ENCODE measurements at places on chromosomes 7 and 10.

- no peak for DNase-seq
Observed at GRCh38 chr7:158371856-158372255, 215.8 kb downstream of the PTPRN2 start.

DNA sequence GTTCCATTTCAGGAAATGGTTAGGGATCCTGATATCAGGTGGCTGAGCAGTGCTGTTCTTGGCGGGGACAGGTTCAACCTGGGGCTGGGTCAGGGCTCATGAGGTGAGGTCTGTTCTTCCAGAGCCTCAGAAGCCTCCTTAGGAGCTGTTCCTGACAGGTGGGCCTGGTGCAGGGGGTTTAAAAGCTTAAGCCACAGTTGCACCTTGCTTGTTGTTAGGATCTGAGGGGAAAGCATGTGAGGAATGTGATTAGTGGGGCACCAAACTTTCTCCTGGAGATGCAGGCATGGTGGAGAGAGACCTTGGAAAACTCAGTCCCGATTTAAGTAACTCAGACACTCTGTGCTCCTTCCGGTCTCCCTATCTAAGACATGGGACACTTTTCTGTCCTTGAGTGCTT is 18.7 kb upstream of the CRHR2 start:
- DNase-seq = no peak

DNA sequence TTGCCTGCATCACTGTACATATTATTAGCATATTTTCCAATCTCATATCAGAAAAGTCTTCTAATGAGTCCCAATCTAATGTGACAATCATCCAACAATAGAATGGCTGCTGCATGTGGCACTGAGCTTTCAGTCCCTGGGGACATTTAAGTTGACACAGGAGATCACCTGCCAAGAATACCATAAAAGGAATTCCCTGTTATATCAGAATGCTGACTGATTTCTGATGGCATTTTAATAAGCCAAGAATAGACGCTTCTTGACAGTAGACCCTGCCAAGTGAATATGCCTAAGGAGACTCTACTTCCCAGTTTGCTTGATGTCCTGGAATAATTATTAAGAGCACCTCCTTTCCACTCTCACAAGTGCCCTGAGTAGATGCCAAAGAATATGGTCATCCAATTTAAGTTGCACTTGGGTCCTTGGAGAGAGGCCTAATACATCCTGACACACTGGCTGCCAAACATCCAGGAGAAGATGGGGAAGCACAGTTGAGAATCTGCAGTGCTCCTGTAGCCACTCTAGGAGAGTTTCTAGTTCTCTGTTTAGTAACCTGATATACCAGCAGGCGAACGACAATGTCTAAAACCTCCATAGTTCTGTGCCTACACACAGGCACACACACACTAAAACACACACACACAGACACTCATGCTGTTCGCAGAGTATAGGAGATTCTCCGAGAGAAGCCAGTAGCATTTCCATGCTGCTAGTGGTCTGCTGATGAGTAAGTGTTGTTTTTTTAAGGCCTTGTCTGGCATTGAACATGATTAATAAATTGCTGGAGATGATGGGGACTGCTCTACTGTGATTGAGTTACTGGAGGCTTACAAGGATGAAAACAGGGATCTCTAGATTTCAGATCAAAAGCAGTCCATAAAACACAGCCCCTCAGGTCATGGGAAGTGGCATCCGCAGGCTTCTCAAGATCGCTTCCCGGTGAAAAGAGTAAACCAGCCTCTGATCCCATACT is 369.6 kb downstream of the KCNMA1 start:
- DNase-seq = peak; percentile 78

DNA sequence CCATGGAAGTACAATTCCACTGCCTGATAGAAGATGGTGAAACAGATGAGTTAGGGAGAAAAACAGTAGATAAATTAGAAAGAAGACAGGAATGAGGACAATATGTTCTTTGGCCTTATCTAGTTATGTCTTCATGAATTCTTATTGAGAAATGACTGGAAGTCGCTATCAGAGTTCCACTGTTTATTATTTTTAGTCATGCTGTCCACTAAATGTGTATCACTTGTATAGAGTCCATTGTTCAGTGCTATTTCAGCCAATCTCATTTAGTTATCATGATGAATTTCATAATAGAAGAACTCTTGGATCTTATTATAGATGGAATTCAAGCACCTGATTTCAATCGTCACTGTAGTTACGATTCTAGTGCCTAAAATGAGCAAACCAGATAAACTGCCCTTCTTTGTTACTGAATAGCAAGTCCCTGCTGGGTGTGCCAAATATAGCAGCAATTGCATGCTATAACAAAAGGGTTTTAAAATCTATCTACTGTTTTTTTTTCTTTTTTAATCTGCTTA is 177.7 kb upstream of the COL1A2 start:
- no peak for DNase-seq

DNA sequence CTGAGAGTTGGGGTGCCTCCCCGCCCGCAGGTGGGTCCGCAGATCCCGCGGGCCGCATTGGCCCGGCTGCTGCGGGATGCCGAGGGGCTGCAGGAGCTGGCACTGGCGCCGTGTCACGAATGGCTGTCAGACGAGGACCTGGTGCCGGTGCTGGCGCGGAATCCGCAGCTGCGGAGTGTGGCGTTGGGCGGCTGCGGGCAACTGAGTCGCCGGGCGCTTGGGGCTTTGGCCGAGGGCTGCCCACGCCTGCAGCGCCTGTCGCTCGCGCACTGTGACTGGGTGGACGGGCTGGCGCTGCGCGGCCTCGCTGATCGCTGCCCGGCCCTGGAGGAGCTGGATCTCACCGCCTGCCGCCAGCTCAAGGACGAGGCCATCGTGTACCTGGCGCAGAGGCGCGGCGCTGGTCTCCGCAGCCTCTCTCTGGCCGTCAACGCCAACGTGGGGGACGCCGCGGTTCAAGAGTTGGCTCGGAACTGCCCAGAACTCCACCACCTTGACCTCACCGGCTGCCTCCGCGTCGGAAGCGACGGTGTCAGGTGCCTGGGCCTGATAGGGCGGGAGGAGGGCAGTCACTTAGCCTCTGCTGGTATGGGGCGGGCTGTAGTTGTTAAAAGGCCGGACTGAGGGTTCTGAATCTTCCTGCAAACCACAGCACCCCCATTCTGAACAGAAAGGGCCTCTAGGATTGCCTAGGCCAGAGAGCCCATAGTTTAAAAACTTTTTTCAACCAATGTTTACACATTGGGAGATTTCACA is 1.3 kb downstream of the FBXL15 start:
- DNase-seq = no peak

DNA sequence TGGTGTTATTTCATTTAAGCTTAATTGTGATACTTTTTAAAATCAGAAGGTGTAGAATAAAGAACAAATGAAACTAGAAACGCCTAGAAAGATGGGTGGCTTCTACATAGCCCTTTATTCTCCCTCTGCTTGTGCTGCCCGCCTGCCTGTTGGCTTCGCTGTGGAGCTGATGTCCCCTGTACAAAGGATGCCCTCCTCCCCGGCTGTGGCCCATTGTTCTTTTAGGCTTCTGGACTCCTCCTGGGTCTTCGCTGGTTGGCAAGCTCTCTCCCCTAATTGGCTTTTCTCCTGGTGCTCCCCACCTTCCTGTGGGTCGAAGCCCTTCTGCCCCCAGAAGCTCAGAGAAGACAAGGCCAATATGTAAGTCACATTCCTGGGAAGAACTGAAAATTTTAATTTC is 98.2 kb downstream of the FANK1 start:
- no peak for DNase-seq

- no peak for DNase-seq
Observed at GRCh38 chr10:111455776-111456426, 379.1 kb downstream of the ADRA2A start.

GRCh38 chr7:130278860-130279259 is 12.2 kb downstream of the CPA2 start:
- DNase-seq = peak; percentile 94

DNA sequence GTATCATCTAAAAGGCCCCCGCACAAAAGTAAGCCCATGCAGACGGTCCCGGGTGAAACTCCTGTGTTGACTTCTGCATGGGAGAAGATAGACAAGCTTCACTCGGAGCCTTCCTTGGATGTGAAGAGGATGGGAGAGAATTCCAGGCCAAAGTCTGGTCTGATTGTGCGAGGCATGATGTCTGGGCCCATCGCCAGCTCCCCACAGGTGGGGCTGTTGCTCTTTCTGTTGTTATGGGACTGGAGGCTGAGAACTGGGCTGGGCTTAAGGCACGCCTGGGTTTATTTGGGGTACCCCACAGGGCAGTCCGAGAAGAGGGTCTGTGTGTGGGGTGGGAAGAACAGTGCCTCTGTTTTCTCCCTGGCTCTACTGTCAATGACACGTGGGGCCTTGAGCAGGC is 14.6 kb downstream of the MINDY4 start:
- DNase-seq = no peak

DNA sequence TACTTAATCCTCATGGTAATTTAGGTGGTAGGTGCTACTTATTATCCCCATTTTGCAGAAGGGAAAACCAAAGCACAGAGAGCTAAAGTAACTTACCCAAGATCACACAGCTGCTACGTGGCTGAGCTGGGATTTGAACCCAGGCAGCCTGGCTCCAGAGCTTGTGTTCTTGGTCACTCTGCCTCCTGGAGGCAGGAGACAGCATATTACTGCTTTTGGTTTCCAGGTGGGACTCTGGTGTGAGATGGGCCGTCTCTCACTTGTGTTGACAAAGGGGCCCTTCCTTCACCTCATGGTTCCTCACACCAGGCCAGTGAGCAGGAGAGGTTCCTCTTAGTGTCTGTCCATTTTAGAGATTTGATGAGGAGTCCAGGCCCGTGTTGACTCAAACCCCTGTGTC is 79.8 kb upstream of the PPIF start:
- no peak for DNase-seq

DNA sequence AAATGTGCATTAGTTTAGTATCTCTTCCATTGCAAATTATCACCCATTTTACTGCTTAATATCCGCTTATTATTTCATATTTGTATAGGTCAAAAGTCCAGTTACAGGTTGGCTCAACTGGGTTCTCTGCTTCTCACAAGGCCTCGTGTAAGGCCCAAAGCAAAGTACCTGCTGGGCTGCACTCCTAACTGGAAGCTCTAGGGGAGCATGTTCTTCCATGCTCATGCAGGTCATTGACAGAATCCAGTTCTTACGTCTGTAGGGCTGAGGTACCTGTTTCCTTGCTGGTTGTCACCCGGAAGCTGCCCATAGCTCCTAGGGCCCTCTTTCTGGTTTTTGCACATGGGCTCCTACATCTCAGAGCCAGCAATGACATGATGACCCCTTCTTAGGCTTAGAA is 79.6 kb downstream of the RAPGEF5 start:
- no peak for DNase-seq

DNA sequence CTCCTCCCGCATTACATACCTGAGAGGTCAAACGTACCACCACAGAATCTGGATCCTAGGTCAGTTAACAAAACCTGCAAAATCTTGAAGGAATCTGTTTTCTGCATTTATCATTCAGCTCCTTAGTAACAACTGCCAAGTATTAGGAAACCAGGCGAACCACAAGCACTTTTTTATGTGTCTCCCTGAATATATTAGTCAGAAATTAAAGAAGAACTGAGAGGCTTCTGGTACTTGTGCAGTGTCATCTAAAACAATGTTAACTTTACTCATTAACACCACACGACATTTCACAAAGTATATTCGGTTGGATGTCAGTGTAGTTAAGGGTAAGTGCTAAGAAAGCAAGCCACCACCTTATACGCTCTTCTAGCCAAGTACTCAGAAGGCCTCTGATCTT is 2.5 kb downstream of the CCDC6 start:
- no peak for DNase-seq

GRCh38 chr7:105587909-105588635 is 6.8 kb upstream of the EFCAB10 start:
- DNase-seq = peak; percentile 64

- peak; percentile 34 for DNase-seq
Observed at GRCh38 chr10:49446031-49446430, 50.1 kb upstream of the DRGX start.

DNA sequence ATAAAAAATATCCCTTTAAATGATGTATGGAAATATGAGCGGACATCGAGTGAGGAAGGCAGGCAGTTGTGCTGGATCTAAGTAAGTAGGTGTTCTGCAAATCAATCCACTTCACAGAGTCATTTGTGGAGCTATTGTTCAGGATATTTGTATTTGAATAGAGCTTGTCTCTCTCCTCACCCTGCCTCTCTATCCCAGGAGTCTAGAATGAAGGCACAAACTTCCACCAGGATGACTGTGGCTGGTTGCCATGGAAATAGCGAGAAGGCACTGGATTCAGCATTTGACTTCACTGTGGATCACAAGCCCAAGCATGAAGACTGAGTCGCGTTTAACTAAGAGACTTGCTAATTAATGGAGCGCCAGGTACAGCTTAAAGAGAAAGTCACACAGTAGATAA is 53.2 kb downstream of the NPY start:
- no peak for DNase-seq

- peak; percentile 39 for DNase-seq
Observed at GRCh38 chr10:15363031-15363430, 8.1 kb downstream of the FAM171A1 start.

DNA sequence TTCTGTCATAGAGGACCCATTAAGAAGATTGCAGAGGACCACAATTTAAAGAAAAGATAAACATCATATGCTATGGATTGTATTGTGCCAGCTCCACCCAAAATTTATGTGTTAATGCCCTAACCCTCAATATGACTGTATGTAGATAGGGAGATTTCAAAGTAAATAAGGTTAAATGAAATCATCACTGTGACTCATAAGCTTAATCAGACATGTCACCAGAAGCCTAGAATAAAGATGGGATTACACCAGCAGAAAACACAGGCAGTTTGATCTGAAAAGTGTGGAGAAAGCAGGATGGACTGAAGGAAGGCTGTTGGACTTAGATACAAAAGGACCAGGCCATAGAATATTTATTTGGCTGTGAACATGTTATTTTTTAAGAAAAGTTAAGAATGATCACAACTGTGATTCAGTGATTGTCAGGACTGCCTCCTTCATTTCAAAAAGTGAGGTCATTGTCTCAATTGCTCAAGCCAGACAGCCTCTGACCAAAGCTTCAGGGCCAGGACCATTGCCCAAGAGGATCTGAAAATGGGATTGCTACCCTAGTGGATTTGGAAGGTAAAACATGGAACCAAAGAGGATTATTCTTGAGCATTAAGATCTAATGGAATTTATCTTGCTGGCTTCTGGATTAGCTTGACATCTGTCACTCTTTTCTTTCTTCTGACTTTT is 270.8 kb upstream of the POM121L12 start:
- DNase-seq = peak; percentile 3

DNA sequence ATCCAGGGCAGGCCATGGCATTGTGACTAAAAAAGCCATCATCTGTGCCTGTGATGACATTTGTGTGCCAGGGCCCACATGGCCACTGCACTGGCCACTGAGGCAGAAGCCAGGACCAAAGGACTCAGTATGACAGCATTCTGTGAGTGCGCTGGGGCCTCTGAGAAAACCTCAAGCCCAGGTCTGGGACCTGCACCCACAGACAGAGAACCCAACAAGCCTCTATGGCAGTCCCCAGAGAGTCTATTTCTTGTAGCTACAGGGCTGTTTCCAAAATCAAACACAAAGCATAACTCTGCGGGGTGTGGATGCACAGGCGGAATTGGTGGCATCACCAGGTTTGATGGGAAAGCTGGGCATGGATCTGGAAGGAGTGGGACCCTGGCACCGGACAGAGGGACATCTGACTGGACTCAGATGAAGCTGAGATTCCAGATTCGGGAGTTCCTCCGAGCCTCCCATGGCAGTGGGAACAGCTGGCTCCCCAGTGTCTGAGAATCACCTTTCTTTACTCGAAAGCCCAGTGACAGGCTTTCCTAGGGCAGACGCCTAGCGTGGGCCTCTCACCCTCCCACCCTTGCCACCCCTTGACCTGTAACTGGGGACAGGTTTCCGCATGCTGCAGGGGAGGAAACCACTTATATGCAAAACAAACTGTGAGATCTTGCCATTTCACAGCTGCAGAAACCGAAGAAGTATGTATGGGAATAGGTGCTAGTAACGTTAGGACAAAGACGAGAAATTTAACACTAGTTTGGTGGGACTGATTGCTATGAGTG is 70.6 kb upstream of the RHEB start:
- DNase-seq = no peak
